ENCODE measurements at places on chromosomes 6 and 20.

DNA sequence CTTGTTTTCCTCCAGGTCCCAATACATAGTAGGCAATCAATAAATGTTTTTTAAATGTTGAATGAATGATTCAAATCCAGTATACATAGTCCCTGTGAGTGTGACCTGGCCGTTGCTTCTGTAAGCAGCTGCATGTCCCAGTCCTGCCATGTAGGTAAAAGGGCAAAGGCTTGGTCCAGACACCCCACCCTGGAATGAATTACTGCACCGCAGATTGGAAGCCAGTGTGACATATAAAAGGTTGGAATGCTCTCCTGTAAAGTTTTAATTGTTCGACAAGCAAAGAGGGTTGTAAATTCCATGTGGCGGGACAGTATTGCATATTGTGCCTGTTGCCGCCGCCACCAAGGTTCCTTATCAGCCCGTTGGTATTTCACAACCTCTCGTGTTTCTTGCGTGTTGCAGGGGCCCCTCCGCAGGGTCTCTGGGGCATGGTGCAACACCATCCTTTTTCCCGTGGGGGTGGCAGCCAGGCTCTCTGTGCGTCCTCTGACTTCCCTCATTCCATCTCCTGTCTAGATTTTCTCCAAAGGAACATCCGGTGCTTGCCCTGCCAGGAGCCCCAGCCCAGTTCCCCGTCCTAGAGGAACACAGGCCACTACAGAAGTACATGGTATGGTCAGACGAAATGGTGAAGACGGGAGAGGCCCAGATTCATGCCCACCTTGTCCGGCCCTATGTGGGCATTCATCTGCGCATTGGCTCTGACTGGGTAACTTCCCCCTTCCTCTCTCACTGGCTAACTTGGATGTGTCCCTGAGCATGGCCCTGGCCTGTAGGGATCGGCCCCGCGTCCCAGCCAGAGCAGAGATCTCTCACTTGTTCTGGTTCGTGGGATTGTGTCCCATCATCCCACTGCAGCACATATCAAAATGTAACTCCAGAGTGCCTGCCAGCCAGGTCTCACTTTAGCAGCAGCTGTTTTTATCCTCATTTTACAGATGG, 20.3 kb downstream of the POFUT1 start:
- no peak for DNase-seq

- DNase-seq: no peak
Measured at GRCh38 chr6:16503970-16504415, 257.3 kb downstream of the ATXN1 start.

DNA sequence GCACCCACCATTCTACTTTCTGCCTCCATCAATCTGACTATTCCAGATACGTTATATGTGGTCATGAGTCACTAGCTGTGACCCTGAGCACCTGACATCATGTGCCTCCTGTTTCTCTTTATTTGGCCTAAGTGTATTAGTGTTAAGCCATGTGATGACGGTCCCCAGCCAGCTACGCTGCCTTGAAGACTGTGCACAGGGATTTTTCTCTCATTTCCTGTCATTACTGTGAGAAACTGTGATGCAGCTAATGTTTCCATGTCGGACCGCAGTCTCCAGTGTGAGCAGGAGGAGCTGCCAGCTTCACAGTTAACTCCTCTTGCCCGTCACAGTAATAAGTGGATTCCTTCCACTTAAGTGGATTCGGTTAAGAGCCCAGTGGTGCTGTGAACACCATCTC, 9.9 kb upstream of the SPATS1 start:
- no peak for DNase-seq

- no peak for DNase-seq
Measured at GRCh38 chr6:117481926-117482239, 591 bp upstream of the DCBLD1 start.

DNA sequence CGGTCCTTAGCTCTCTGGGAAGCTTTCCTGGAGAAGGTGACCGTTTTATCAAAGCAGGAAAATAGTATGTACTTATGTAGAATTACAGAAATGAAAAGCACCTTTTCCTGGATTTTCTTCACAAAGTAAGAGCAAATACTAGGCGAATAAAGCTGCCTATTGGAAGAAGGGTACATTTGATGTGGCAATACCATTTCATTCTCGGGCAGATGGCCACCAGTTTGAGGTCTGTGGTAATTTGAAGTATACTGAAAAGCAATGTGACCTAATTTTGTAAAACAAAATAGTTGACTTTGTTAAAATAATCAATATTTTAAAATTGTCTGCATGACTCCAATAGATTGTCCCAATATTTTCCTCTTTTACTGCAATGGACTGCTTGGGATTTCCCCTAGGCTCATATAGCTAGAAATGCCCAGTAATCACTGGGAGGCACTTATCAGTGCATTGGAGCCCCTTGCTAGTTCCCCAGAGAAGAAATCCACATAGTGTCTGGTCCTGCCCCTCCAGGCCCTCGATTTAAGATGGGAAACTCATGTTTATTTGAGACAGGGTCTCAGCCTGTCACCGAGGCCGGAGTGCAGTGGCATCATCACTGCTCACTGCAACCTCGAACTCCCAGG, 7.4 kb upstream of the UTRN start:
- DNase-seq: no peak

DNA sequence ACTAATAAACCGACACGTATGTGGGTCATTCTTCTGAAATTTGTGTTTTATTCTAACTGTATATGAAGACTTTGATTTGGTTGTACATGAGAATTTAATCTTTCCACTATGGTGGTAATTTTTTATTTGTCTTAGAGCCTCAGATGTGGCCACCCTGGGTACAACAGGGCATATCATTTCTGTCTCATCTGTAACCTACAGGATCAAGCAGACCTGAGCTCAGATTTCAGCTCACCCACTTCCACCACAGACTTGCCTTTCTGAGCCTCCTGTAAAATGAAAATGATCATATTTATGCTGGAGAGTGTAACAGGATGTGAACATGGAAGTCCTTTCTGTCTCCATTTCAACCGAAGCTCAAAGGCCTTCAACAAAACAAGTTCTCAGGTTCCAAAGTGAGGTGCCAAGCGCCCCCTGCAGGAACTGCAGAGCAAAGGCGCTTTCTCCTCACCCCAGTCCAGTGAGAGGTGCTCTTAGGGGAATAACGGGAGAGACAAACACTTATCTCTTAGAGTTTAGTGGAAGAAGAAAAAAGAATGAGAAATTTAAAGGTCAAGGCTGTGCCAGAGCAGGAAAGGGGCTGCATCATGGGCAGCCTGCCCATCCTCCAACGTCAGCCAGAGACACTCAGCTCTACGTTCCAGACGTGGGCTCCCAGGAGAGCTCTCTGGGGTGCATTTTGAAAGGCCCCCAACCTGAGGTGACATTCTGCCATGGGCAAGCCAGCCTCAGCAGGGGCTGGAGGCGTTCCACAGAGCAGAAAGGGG, 23.0 kb upstream of the CD24 start:
- DNase-seq: peak; percentile 11

DNA sequence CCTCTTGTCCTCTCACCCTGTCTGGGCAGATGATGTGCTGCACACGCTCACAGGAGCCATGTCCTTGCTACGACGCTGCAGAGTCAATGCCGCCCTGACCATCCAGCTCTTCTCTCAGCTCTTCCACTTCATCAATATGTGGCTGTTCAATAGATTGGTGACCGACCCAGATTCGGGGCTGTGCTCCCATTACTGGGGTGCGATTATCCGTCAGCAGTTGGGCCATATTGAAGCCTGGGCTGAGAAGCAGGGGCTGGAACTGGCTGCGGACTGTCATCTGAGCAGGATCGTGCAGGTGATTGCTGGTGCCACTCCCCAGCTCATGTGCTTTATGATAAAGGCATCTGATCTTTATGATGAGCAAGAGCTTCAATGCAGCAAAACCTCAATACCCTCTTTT, 82.3 kb upstream of the KIF25 start:
- DNase-seq: no peak

DNA sequence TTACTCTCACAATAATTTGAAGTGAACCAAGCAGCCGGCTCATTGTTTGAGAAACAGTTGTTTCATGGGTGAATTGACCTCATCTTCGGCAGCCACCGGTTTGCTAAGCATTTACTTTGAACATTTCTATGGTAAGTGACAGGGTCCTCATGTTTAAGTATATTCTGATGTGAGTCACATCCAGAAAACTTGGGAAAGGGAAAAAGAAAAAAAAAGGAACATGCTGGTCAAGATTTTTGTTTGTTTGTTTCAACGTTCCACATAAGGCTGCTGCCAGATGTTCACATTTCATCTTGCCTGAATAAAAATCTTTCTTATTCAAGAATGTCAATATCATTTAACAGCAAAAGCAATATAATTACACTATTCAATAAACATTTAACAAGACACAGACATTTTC, 55.0 kb upstream of the EXOC2 start:
- no peak for DNase-seq

DNA sequence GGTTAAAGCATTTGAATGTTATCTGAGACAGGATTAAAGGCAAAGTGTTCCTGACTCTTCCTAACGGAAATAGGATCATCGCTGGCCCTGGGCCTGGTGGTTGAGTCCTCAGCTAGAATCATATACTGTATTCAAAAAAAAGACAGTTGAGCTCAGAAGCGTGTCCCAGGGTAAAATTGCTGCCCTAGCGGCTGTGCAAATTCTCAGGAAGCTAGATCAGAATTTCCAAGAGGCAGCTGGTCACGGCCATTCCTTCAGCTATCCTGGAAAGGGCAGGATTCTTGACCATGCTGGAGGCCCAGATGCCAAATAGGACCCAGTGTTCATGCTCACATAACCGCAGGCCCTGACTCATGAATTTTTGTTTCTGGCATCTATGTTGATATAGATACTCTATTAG, 67.4 kb downstream of the STMND1 start:
- no peak for DNase-seq

- peak; percentile 39 for DNase-seq
Measured at GRCh38 chr20:51766994-51767866, 960 bp downstream of the ATP9A start.

GRCh38 chr20:12012241-12013222, 94.8 kb downstream of the BTBD3 start:
- no peak for DNase-seq

GRCh38 chr6:162119341-162119740, 608.2 kb downstream of the PRKN start:
- no peak for DNase-seq

- no peak for DNase-seq
Measured at GRCh38 chr20:59566631-59567524, 37.5 kb upstream of the PHACTR3 start.

- DNase-seq: no peak
Measured at GRCh38 chr6:133436652-133437051, 195.5 kb downstream of the EYA4 start.

- DNase-seq: no peak
Measured at GRCh38 chr6:90668141-90668540, 81.3 kb upstream of the MAP3K7 start.

Data from stimulated activated CD4-positive, alpha-beta T cell treated with anti-CD3 and anti-CD28 coated beads, Interleukin-4, amount 100 ng/mL, for 4 hours (primary cell).